Stimulated activated CD4-positive, alpha-beta T cell treated with anti-CD3 and anti-CD28 coated beads, Interleukin-1b, Interleukin-23, amount 100 ng/mL, for 4 hours (primary cell): ENCODE measurements at places on chromosomes 11 and 22.

GRCh38 chr22:44583061-44583760, 85.2 kb upstream of the RTL6 start:
- no peak for DNase-seq

GRCh38 chr22:47618180-47619010, 855.9 kb downstream of the TBC1D22A start:
- DNase-seq: no peak

- DNase-seq: no peak
Measured at GRCh38 chr11:792873-793272, 3.0 kb upstream of the CEND1 start.

- DNase-seq: no peak
Measured at GRCh38 chr11:110297726-110298300, 1.4 kb upstream of the RDX start.

DNA sequence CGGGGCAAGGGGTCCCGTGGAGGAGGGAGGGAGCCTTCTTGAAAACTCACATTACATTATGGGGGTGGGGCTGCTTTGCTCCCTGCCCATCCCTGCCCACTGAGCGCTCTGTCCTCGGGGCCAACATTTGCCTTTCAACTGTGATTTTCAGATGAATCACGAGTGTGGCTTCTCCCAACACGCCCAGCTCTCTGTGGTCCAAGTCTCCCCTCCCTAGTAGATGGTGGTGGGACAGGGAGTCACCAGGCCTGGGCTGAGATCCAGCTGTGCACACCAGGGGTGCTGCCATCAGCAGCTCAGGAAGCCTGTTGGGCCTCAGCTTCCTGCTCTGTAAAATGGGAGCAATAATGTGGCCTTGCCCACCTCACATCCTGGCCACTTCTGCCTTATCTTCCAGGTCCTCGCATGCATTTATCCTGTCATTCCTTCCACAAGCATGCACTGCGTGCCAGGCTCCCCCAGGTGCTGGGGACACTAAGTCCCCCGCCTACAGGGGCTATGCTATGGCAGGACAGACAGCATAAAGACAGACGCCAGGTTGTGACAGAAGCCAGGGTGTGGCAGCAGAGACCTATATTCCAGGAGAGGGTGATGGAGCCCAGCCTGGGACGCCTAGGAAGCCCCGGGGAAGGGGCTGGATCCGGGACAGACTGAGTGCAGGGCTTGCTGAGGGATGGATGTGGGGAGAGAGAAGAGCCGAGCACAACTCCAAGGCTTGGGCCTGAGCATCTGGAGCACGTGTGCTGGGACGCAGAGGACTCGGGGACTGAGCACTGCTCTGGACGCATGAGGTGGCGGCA, 30.5 kb downstream of the NFAM1 start:
- no peak for DNase-seq

- no peak for DNase-seq
Measured at GRCh38 chr11:126853732-126854131, 146.8 kb downstream of the KIRREL3 start.

DNA sequence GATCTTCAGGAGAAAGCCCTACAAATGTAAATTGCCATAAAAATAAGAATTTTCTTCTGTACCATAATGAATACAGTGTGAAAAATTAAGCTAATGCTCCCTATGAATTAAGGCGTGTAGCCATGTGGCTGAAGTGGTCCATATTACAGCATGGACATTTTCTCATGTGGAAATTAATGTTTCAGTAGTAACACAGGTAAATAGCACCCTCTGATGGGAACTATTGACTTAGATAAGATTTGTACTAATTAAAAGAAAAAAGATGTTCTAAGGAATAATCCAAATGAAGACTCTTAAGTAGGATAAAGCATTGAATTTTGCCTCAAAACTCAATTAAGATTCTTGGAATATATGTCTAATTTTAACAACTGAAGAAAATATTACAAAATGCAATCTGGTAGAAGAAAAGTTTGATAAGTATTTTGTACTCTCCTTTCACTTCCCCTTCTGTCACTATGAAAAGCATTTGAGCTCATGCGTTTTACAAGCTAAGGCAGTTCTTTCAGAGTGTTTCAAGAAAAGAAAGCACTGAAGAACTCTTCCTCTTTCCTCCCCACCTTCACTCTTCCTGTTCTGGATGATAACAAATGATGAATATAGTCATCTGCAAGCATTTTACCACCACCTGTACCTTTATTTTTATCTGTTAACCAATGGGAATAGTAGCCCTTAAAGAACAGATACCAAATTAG, 9.9 kb upstream of the OR8D2 start:
- no peak for DNase-seq

GRCh38 chr11:126602349-126602940, 247.0 kb downstream of the ST3GAL4 start:
- DNase-seq: no peak

- DNase-seq: no peak
Measured at GRCh38 chr11:36657610-36658267, 59.7 kb upstream of the RAG2 start.

DNA sequence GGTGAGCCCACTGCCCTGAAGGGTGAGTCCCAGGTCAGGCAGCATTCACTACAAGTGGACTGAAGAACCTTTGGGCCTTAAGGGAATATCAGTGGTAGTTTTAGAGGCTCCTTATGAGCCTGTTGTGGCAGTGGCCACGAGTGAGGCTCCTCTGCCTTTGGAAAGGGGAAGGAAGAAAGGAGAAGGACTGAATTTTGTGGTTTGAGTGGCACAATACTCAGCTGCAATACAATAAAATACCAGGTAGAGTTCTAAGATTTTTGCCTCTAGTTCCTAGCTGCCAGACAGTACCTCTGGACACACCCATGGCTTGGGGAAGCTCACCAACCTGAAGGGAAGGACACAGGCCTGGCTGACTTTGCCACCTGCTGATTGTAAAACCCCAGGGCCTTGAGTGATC, 260.9 kb downstream of the DYNC2H1 start:
- DNase-seq: no peak

DNA sequence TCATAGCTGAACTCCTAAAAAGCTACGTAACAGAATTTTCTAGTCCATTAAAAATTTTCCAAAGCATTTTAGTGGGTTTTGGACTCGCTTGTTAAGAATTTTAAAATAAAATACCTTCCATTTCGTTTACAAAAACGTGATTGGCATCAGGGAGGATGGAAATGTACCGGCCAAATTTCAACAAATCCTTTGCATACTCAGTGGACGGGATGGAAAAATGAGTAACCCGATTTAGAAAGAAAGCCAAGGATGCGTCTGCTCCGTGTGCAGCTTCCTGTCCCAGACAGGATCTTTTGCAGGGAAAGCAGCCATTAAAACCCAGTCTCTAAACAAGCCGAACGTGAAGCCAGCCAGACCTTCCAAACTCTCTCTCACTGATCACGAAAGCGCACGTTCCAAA, 15.6 kb downstream of the TMEM184B start:
- no peak for DNase-seq

GRCh38 chr11:107203656-107204055, 185.4 kb upstream of the GUCY1A2 start:
- DNase-seq: no peak

- DNase-seq: no peak
Measured at GRCh38 chr11:26285608-26286007, 46.3 kb upstream of the ANO3 start.

GRCh38 chr11:70935006-70935768, 317.2 kb downstream of the SHANK2 start:
- no peak for DNase-seq

- DNase-seq: no peak
Measured at GRCh38 chr11:111797145-111797581, 31.0 kb upstream of the PPP2R1B start.

DNA sequence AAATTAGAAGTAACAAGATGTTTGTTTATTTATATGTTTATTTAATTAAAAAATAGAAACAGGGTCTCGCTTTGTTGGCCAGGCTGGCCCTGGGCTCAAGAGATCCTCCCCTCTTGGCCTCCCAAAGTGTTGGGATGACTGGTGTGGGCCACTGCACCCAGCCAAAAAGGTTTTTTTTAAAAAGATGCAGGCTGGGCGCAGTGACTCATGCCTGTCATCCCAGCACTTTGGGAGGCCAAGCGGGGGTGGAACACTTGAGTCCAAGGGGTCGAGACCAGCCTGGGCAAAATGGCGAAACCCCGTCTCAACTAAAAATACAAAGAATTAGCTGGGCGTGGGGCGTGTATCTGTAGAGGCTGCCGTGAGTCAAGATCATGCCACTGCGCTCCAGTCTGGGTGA, 13.4 kb downstream of the DRD4 start:
- DNase-seq: no peak

DNA sequence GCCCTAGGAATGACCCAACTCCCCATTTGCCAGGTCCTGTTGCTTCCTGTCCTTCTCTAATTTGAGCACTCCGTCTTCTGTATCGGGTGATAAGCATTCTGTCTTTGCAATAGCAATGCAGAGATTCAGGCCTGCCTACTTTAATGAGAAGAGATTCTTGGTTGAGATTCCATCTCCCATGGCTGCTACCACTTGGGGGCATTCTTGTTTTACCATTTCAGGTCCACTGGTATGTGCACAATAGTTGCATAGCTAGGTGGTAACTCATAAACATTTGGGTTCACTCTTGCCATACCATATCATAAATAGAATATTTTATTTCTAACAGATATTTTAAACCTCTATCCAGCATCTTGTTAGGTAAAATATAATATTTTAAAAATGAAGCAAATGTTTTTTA, 34.4 kb upstream of the CALCB start:
- DNase-seq: no peak

DNA sequence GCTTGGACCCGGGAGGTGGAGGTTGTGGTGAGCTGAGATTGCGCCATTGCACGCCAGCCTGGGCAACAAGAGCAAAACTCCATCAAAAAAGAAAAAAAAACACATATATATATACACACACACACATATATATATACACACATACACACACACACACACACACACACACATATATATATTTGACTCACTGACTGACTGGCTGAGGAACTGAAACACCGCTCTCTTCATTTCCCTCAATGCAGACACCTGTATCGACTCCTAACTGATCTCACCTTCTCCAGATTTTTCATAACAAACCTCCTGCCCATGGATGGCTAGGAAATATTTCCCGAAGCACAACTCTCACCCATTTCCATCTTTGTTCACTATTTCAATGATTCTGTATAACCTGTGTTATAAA, 140.7 kb upstream of the ANO3 start:
- no peak for DNase-seq

- DNase-seq: no peak
Measured at GRCh38 chr11:87575088-87575487, 537.4 kb downstream of the TMEM135 start.

- DNase-seq: no peak
Measured at GRCh38 chr11:12868315-12869073, 140.6 kb upstream of the RASSF10 start.

DNA sequence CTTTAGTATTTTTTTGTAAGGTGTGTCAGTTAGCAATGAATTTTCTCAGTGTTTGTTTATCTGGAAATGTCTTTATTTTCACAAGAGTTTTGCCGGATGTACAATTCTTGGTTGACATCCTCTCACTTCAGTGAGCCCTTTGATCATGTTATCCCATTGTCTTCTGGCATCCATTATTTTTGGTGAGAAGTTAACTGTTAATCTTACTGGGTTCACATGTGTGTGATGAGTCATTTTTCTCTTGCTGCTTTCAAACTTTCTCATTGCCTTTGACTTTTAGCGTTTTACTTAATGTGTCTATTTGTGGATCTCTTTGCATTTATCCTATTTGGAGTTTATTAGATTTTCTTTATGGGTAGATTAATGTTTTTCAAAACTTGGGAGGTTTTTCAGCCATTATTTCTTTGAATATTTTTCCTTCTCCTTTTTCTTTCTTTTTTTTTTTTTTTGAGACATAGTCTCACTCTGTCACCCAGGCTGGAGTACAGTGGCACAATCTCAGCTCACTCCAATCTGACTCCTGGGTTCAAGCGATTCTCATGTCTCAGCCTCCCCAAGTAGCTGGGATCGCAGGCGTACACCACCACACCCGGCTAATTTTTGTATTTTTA, 100.5 kb upstream of the RRM1 start:
- DNase-seq: no peak

- no peak for DNase-seq
Measured at GRCh38 chr11:66154109-66154508, 84.0 kb downstream of the PACS1 start.

DNA sequence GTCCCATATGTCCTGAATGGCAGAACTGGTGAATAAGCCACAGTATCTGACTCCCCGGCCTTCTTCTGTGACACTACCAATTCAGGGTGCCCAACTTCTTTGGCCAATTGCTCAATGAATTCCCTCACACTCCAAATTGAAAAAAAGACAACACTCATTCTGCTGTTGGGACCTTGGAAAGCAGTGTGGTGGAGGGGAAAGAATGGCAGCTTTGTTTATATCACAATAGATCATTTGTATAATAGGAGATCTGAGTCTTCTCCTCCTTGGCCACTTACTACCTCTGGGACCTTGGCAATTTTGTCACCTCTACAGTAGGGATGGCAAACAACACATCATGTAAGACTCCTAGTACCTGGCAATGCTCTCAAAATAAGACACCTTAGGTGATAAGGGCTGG, 64.6 kb downstream of the OPCML start:
- DNase-seq: no peak

DNA sequence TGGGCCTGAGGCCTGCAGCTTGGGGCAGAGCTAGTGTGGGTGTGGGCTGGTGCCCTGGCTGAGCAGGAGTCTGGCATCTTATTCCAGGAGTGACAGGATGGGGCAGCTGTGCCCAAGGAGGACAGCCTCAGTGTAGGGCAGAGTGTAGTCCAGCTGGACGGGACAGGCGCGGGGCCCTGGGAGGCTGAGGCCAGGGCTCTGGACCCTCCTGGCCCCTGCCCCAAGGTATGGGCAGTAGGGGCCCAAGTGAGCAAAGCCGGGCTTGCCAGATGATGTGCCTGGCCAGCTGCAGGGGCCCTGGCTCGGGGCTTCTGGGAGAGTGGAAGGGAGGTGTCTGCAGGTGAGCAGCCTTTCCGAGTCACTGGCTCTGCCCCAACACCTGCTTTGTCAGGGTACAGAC, 1190.9 kb downstream of the BRD1 start:
- no peak for DNase-seq

DNA sequence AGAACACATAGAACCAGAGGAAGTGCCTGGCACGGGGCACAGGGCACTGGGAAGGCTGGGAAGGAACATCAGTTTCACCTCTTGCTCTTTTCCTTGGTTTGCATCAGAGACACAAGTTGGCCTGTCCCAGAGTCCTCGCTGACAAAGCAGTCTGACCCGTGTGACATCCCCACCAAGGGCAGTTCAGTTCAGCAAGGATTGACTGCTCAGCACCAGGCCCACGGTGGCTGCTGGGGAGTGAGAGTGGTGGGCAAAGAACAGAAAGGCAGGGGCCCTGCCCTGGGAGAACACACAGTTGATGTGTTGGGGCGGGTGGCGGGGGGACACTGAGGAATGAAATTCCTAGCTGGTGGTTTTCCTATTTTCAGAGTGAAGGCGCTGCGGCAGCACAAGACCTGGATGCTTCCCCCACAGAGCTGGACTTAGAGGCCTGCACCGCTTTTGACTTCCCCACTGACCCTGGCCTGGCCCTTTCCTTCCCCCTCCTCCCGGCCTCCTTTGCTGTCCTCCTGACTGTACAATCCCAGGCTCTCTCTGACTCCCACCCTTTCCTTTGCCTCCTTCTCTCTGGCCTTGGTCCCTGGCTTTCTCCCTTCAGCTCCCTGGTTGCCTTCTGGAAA, 2.2 kb upstream of the TMPRSS13 start:
- DNase-seq: no peak
